ENCODE measurements at places on chromosomes 4 and X.

DNA sequence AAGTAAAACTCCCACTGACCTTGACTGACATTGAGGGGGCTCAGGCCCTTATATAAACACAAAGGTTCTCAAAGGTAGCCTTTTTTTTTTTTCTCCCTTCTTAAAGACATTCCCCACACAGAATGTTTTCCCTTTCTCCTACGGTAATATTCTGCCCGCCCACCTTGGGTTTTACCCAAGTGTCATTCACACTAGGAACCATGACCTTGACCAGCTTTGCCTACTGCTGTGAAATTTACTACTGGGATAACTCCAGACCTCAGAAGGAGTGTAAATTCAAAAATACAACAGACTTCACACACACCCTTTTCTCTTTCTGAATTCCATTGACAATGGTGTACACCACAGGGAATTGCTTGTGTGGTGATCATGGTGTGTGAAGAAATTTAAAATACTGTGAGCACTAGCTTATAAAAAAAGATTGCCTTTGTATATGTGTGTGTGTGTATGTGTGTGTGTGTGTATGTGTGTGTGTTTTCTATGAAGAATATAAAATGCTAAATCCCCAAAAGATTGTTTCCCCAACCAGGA, 589.5 kb upstream of the FTHL17 start:
- no peak for DNase-seq

GRCh38 chr4:101141230-101141629, 206.1 kb downstream of the PPP3CA start:
- no peak for DNase-seq

- DNase-seq = no peak
Observed at GRCh38 chrX:54012830-54013500, 31.3 kb downstream of the PHF8 start.

DNA sequence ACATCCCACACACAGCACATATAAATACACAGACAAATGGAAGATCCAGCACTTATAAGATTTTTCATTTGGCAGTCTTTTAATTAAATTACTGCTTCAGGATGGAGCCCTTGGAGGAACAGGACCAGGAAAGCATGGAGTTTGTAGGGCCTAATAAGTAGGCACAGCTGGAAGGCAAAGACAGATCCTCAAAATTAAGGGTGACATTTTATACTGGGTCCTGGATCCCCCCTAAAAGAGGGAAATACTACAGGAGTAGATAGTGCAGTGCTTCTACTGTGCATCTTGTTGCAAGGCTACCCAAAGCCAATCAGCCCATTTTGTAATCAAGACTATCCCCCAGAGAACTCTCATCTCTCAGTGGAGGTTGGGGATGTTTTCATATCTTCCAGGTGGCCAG, 1860.7 kb upstream of the PCDH10 start:
- no peak for DNase-seq

- DNase-seq = no peak
Observed at GRCh38 chr4:150265806-150266205, 187.6 kb downstream of the DCLK2 start.

DNA sequence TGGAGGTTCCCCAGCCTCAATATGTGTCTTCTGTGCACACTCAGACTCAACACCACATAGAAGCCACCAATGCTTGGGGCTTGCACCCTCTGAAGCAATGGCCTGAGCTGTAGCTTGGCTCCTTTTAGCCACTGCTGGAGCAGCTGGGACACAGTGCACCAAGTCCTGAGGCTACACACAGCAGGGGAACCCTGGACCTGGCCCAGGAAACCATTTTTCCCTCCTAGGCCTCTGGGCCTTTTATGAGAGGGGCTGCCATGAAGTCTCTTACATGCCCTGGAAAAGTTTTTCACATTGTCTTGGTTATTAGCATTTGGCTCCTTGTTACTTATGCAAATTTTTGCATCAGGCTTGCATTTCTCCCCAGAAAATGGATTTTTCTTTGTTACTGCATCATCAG, 306.2 kb downstream of the CPXCR1 start:
- no peak for DNase-seq

GRCh38 chr4:21948347-21949072, at the start of gene KCNIP4:
Gene KCNIP4, minus strand, starts transcription at chr4:21948772.
- DNase-seq = no peak

DNA sequence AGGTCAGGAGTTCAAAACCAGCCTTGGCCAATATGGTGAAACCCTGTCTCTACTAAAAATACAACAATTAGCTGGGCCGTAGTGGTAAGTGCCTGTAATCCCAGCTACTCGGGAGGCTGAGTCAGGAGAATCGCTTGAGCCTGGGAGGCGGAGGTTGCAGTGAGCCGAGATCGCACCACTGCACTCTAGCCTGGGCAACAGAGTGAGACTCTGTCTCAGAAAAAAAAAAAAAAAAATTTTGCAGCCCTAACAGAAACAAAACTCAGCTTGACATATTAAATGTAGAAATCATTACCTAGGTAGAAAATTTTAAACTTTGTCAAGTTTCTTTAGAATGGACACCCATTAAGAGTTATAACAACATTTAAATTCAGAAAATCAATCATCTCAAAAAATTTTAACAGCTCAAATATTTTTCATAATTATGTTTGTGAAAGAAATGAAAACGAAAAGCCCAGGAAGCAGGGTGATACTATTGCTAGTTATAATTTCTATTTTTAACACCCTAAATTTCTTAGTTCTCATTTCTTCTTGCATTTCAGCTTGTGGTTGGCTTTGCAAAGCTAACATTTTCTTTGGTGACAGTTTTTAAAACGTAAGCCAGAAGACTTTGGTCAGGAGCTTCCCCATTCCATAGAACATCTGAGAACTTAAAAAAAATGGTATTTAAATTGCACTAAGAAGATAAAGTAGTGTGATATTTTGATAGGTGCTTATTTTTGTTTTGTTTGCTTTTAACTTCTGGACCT, 33.3 kb upstream of the RBBP7 start:
- DNase-seq = no peak

GRCh38 chr4:158578476-158578875, 56.8 kb downstream of the RXFP1 start:
- no peak for DNase-seq

DNA sequence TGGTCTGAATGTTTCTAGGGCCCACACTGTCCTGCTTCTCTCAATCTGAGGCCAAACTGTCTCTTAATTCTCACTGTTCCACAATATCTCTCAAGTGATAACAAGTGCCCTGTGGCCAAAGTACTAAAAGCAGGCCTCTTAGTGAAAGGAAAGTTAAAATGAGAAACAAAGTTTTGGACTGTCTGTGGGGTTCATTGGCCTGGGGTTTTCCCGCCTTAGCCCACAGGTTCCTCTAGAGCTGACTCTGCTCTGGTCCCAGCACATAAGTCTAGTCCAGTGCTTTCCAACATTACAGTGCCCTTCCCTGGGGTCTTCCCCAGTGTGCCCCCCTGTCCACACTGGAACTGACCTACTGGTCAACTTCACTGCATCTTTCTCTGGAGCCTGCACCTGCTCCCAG, 6.3 kb downstream of the MAGEB1 start:
- DNase-seq = no peak

- no peak for DNase-seq
Observed at GRCh38 chr4:2402048-2402842, 16.2 kb downstream of the ZFYVE28 start.

DNA sequence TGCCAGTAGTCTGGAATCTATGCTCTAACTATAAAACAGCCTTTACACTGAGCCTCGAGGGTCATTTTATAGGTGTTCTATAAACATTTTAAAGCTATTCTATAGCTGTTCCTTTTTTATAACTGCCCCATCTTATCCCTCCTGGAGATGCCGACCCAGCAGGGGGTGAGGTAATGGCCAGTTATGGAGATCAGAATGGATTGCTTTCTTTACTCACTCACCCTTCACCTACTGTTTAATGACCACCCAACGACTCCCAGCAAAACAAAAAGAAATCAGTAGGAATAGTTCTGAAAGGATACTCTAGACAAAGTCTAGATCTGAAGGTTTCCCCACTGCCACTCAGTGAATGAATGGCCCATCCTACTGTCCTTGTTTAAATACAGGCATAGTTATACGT, 1113.1 kb downstream of the FAT4 start:
- no peak for DNase-seq

GRCh38 chrX:97290199-97290598, 406.5 kb downstream of the RPA4 start:
- no peak for DNase-seq

DNA sequence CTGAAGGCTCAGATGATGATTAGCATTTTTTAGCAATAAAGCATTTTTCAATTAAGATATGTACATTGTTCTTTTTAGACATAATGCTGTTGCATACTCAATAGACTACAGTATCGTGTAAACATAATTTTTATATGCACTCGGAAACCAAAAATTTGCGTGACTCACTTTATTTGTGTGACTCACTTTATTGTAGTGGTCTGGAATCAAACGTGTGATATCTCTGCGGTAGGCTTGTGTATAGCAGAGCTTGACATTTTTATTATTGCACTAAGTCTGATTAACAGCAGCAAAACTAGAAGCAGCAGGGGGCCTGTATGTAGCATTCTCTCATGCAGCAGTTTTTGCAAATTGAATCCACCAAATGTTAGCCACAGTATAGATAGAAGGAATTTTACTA, 119.1 kb upstream of the PRDX4 start:
- DNase-seq = no peak

GRCh38 chrX:40188573-40189417, 91.0 kb upstream of the BCOR start:
- DNase-seq = no peak

GRCh38 chrX:105527759-105528158, 294.6 kb upstream of the NRK start:
- DNase-seq = no peak

All from DND-41 (cell line).